Stimulated activated CD4-positive, alpha-beta T cell treated with anti-CD3 and anti-CD28 coated beads, Interleukin-1b, Interleukin-23, amount 100 ng/mL, for 1 hour (primary cell): ENCODE measurements at places on chromosomes 5 and 9.

GRCh38 chr5:158406884-158407823 is 548.2 kb upstream of the CLINT1 start:
- no peak for DNase-seq

DNA sequence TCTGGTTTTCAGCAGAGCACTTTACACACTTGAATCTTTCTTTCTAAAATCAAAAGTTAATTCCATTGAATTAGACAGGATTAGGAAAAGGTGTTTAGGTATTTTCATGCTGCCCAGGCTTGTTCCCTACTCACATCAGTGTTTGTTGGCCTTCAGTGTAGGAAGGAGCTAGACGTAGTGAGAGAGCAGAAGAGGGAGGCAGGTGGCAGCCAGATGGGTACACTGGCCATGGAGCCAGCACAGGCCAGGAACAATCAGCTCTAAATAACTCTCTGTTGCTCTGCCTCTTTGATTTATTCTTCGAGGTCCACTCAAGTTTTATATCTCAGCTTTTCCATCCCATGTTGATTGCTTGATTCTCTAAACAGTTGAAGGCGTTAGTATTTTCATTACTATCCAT is 529.6 kb downstream of the PSAT1 start:
- DNase-seq, result no peak

- DNase-seq, result no peak
These were observed 149.6 kb downstream of the ASTN2 start for GRCh38 chr9:117265253-117265652.

DNA sequence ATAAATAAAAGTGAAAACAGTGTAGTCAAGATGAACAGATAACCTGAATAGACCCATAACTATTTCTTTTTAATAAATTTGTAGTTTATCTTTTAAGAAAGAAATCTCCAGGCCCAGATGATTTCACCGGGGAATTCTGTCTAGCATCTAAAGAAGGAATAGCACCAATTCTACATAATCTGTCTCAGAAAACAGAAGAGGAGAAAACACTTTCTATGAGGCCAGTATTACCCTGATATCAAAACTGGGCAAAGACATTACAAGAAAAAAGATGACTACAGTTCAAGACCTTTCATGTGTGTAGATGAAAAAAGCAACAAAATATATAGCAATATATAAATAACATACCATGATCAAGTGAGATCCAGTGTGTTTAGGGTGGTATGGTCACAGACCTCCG is 31.4 kb downstream of the TTC23L start:
- DNase-seq, result no peak

GRCh38 chr9:109914280-109915027 is 134.5 kb downstream of the PALM2AKAP2 start:
- no peak for DNase-seq

- no peak for DNase-seq
These were observed 517.0 kb downstream of the AGTPBP1 start for GRCh38 chr9:85224729-85225128.

GRCh38 chr5:176660530-176660859 is 13.2 kb downstream of the TSPAN17 start:
- no peak for DNase-seq
